Smooth muscle cell of trachea (primary cell): ENCODE measurements at places on chromosomes 4 and X. TPM values are rescaled to one million over a fixed set of nuclear protein-coding genes. Genes with fewer than 3 reads are reported as not detected.

The CCKAR gene
- 19.4 and 25.2 TPM in 2 replicates for total RNA-seq

The GUF1 gene
- total RNA-seq = 12.2 and 15.3 TPM in 2 replicates

The NDP gene
- 0.17 and 0.44 TPM in 2 replicates for total RNA-seq

The DRP2 gene
- total RNA-seq = 2.0 and 2.3 TPM in 2 replicates

The COL25A1 gene
- total RNA-seq = 0.17 and 1.7 TPM in 2 replicates

The RHOH gene
- total RNA-seq = not detected in 2 replicates

The SPCS3 gene
- 85.8 and 90.2 TPM in 2 replicates for total RNA-seq
